GM19239 (cell line): ENCODE measurements at places on chromosomes 13 and 19.

- no peak for DNase-seq
Measured at GRCh38 chr13:102947745-102948405, 102.0 kb downstream of the ERCC5 start.

- no peak for DNase-seq
Measured at GRCh38 chr13:32737111-32737571, 150.9 kb downstream of the PDS5B start.

GRCh38 chr13:36885901-36886300, 34.1 kb downstream of the SMAD9 start:
- DNase-seq, result no peak

GRCh38 chr13:24362435-24362952, 53.1 kb downstream of the C1QTNF9 start:
- DNase-seq, result no peak

GRCh38 chr19:20513189-20513904, 52.2 kb downstream of the ZNF737 start:
- no peak for DNase-seq

- DNase-seq, result no peak
Measured at GRCh38 chr13:19604306-19604705, 29.2 kb upstream of the MPHOSPH8 start.

- DNase-seq, result no peak
Measured at GRCh38 chr13:49545661-49546060, 39.7 kb downstream of the RCBTB1 start.

DNA sequence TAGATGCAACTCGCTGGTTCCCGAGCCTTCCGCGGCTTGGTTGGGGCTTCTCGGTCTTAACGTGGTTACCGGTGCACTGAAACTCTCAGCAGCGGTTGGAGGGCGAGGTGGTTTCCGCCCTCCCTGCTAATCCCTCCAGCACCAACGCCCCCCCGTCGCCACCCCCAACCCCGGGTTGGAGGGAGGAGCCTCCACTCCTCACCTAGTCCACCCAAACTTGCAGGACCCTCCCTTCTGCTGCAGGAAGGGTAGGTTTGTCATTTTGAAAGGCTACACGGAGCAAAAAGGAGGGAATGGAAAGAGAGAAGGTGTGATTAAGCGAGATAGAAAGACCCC, 465.0 kb downstream of the ITGBL1 start:
- no peak for DNase-seq

DNA sequence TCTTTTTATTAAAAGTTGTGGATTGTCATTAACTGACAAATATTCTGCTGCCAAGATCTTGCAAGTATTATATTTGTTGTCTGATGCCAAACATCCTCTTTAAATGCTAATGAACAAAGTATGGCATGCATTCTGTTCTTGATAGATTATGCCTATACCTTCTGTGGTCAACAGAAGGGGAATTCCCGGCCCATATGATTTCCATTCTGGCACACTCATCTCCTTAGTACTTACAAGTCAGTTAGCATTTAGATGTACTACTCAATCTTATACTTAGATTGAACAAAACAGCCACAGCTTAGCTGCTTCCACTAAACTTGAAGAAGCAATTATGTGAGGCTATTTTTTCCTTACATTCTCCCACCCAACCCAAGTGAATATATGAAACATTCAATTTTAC, 246.1 kb upstream of the DACH1 start:
- no peak for DNase-seq

DNA sequence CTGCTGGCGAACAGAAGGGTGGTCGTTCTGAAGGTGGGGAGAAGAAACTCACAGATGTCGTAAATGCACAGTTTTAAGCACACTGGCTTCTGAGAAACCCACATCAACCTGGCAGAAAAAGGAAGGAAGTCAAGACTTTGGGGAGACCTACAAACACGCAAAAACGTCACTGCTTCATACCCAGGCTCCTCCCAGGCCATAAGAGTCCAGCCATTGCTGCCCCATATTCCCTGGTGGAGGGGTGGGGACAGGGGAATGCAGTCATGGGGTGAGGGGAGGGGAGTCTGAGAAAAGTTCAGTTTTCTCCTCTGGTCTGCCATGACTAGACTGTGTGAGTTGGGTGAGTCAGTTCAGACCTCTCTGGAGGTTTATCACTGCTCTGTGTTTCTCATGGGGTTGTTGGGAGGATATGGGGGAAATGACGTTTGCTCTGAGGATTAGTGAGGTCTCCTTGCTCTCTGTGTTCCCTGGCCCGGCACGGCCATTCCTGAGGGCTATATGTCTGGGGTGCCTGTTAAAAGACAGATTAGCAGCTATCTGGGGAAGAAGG, 139.0 kb downstream of the FLT1 start:
- no peak for DNase-seq

GRCh38 chr19:13840305-13841085, 36.4 kb upstream of the NANOS3 start:
- DNase-seq, result no peak

DNA sequence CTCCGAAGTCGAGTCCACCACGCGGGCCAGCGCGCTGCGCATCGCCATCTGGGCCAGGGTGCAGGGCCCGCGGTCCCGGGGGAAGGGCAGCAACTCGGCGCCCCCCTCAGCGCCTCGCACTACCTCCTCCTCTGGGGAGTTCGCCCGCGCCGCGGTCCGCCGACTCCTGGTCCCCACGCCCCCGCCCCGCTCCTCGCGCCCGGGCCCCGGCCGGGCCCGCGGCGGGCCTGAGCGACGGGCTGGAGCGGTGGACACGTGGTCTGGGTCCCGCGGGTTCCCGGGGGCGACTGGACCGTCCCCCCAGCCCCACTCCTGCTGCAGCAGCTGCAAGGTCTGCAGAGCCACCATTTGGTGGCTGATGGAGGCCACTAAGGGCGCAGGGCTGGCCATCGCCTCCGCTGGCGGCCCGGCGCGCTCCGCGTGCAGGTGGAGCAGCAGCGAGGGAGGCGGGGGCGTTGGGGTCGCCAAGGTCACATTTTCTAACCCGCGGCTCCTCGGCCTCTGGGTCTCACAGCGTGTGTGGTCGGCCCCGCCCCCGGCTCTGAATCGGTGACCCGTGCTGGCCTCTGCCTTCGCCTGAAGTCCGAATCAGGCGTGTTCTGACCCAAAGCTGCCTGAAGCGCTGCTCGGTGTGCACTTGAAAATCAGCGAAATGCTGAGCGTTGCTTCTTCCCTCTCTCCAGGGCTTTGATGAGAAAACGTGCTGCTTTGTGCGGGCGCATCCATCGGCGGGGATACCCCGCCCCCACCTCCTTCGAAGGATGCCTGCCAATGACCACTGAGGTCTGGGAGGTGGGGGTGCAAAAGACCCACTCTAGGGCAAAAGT, at the start of gene DLEU7:
DLEU7 (minus strand) TSS at position 436 of the 827 bp plus-strand sequence; CDS start at position 390, 46 bp downstream.
- no peak for DNase-seq

DNA sequence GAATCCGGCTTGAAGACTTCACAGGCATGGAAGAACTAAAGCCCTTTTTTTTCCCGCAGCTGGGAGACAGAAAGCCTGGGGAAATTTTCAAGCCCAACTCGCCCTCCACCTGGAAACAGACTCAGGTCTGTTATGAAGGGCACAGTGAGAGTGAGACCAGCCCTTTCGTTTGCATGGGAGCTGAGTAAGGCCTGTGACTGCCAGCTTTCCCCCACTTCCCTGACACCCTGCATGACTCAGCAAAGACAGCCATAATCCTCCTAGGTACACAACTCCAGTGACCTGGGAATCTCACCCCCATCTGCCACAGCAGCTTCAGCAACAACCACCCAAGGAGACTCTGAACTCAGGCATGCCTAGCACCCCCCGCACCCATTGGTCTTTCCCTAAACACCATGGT, 87.6 kb upstream of the ZNF91 start:
- no peak for DNase-seq

- no peak for DNase-seq
Measured at GRCh38 chr19:54373781-54374631, 9.3 kb upstream of the LAIR1 start.

DNA sequence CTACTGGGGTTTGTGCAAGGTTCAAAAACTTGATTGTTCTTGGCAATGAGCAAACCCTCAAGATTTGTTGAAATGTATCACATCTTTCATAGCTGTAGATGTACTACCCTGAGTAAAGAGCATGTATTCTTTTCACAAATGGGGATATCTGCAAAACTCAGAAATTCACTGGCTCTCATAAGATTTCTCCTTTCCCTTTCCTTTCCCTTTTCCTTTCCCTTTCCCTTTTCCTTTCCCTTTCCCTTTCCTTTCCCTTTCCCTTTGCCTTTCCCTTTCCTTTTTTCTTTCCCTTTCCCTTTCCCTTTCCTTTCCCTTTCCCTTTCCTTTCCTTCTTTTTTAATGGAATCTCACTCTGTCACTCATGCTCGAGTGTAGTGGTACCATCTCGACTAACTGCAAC, 69.1 kb downstream of the FNDC3A start:
- DNase-seq, result no peak

- peak; percentile 65 for DNase-seq
Measured at GRCh38 chr19:35903550-35904179, 1.3 kb downstream of the HCST start.

- no peak for DNase-seq
Measured at GRCh38 chr19:1156305-1156801, 17.7 kb downstream of the SBNO2 start.

GRCh38 chr13:28574617-28575142, 79.8 kb upstream of the FLT1 start:
- DNase-seq, result peak; percentile 17

DNA sequence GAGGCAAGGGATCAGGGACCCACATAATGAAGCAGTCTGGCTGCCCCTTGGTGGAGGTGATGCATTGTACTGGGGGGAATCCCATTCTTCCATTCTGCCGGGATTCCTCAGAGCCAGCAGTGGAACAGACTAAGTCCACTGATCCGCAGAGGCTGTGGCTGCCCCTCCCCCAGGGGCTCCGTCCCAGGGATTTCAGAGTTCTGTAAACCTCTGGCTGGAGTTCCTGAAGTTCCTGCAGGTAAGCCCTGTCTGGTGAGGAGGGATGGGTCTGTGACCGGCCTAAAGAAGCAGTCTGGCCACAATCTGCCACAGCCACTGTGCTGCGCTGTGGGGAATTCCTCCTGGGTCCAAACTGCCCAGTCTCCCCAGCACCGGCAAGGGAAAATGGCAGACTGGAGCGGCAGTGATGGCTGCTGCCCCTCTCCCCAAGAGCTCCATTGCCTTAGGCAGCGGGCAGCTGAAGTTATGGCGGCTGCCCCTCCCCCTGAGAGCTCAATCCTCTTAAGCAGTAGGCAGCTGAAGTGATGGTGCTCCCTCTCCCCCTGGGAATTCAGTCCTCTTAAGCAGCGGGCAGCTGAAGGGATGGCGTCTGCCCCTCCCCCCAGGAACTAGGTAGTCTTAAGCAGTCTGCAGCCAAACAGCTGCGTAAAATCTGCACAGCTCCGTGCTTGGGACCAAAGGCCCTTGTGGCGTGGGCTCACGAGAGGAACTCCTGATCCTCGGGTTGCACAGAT, 155.7 kb downstream of the PCDH17 start:
- no peak for DNase-seq

DNA sequence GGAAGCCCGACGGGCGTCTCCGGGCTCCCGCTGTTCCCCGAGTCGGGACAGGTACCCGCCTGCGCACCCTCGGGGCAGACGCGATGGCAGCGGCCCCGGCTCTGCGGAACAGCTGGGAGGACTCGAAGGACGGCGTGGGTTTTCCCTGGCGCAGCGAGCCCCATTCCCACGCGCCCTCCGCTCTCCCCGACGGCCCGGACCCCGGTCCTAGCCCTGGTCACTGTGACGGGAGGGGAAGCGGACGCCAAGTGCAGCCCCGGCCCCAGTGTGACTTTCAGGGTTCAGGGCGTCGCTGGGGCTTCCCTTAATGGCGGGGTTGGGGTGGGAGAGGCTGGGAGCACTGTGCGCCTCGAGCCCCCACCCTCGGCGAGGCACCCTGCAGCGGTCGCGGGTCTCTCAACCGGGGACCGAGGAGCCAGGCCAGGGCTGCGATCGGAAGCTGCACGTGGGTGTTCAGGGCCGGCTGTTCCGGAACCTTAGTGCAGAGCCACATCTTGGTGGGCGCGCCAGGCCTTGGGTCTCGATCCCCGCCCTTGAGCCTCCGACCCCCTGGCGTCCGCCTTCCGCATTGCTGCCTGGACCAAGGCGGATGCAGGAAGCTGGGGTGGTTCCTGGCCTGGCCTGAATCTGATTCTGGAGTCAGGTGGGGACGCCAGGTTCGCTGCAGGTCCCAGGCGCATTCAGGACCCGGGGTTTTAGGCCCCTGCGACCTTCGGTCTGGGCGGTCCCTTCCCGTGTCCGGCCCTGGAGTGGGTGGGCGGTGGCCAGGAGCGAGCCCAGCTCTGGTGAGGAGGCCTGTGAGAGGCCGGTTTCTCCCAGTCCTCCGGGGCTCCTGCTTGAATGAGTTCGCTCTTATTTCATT, 3.5 kb downstream of the LGALS7B start:
- peak; percentile 57 for DNase-seq

DNA sequence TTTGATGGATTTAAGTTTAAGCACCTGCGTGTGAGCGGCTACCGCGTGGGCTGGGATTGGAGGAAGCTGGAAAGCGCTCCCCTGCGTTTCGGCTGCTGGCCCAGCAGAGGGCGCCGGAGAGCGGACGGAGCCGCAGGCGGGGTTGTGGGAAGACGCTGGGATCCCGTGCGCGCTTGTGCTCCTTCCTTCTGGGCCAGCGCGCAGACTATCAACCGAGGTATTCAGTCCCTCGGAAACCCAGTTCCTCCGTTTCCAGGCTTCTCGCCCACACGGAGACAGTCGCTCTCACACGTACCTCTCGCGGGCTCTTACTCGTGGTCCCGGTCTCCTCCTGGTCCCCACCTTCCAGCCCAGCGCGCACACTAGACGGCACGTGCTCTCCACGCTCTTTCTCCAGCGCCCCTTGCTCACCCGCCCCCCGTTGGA, 28.8 kb downstream of the EPN1 start:
- no peak for DNase-seq

DNA sequence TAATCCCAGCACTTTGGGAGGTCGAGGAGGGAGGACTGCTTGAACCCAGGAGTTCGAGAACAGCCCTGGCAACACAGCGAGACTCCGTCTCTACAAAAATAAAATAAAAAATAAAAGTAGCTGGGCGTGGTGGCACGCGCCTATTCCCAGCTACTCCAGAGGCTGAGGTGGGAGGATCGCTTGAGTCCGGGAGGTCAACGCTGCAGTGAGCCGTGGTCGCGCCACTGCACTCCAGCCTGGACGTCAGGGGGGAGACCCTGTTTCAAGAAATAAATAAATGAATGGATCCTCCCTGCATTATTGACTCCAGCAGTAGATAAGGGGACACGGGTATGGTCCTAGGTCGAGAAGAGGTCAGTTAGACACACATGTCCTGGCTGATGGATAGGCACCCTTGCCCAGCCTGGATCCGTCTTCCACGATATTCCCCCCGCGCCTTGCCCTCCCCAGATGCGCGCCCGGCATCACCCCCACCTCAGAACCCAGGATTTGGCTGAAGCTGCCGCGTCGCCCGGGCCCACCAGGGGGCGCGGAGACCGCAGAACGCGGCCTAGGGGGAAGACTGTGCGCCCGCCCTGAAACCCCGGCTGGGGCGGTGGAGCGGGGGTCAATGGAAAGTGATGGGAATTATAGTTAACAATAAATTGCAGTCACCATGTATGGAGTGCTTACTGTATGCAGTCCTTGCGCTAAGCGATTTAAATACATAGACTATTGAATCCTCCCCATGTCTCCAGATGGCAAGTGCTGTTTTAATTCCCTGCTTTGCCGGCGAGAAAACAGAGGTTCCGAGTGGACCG, 2.1 kb upstream of the HOOK2 start:
- DNase-seq, result peak; percentile 76
